ENCODE measurements at places on chromosomes 3 and 15.
A peak's percentile ranks its signal among the peaks of the same experiment; 100 is the strongest.

DNA sequence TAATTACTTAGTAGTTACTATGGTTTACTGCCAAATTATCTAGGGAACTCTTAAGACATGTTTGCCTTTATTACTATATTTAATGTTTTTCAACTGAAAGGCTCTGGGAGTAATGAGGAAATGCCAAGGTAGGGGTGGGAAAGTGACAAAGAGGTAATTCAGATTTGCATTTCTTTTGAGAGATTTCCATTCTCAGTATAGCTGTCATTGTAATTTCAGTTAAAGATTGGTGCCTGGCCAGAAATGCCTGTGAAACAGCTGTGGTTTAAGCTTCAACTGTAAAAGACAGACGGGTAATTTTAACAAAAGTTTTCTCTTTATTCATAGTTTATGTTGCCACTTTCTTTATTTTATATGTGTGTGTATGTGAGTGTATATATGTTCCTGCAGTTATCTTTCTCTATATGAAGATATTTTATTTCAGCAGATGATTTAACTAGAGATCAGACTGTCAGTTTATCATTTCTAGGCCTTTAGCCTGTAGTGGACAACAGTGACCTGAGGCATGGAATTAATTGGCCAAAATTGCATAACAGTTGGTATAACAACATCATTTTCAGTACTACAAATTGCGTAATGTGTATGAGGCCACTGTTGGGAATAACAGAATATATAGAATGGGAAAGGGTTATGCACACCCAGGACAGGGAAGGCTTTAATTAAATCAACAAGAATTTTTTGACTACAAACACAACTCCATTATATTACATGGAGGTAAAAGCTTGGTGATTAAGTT lies 119.0 kb downstream of the BBX start:
- DNase-seq, result no peak

DNA sequence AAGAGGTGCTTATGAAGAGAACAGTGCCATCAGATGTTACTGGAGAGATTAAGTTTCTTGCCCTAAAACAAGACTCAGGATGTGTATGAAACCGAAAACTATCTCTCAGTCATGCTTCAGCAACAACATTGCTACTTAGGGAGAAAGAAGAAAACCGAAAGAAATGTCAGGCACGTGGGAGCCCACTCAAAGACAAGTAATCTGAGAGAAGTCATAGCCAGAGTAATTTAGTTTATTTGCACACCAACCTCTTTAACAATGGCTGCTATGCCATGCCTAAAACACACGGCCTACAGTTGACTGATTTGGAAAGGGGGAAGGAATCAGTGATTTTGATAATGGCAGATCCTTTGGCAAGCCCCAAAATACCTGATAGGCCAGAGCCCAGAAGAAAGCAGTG lies 162.9 kb downstream of the TIGIT start:
- no peak for DNase-seq

- DNase-seq, result no peak
These were observed 25.3 kb downstream of the TRANK1 start for GRCh38 chr3:36919439-36920160.

DNA sequence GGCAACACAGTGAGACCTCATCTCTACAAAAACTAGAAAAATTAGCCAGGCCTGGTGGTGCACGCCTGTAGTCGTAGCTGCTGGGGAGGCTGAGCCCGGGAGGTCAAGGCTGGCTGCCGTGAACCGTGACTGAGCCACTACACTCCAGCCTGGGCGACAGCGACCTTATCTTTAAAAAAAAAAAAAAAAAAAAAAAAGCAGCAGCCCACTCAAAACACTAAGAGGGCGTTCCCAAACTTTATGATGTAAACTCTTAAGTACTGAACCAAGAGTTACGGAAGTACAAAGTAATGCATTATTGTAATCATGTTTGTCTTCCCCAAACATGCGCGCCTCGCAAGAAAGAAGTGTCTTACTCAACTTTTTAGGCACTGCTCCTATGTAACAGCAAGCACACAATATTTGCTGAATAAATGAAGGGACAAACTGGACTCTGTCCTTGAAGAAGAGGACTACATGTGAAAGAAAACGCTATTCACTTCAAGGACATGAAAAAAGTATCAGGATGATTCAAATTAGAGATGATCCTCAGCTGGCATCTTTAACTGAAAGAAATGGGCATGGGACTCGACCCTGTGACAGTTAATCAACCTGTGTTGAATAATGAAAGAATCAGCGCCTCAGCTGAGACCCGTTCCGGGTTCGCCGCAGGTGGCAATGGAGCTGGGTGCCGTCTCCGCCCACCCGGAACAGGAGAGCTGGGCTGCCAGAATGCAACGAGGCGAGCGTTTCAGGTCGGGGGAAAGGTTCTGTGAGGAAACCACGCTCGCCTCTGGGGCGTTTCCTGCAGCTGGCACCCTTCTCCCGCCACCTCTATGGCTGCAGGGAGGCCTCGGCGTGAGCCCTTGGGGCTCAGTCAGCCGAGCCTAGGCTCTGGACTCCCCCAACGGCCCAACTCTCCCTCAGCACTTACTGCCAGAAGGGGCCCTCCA lies 718 bp downstream of the SPG11 start:
- peak; percentile 79 for DNase-seq

- DNase-seq, result no peak
These were observed 462.8 kb upstream of the DPH6 start for GRCh38 chr15:36008719-36009118.

GRCh38 chr15:99686290-99686689 lies 46.9 kb downstream of the LYSMD4 start:
- DNase-seq, result no peak

DNA sequence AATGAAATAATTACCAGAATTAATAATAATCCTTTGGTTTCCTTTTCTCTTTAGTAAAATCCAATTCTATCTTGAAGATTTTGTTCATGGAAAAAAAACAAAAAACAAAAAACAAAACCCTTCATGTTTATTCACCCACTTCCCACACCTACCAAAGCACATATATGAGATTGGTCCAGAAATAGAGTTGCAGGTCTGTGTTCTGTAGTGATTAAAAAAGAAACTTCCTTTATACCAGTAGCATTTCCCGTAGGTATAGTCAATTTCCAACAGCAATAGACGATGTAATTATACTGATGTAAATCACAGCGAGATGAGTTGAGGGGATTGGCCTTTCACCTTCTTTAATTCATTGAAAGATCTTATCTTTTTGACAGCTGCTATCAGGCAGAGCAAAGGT lies 194.6 kb downstream of the SOX2 start:
- DNase-seq, result no peak

DNA sequence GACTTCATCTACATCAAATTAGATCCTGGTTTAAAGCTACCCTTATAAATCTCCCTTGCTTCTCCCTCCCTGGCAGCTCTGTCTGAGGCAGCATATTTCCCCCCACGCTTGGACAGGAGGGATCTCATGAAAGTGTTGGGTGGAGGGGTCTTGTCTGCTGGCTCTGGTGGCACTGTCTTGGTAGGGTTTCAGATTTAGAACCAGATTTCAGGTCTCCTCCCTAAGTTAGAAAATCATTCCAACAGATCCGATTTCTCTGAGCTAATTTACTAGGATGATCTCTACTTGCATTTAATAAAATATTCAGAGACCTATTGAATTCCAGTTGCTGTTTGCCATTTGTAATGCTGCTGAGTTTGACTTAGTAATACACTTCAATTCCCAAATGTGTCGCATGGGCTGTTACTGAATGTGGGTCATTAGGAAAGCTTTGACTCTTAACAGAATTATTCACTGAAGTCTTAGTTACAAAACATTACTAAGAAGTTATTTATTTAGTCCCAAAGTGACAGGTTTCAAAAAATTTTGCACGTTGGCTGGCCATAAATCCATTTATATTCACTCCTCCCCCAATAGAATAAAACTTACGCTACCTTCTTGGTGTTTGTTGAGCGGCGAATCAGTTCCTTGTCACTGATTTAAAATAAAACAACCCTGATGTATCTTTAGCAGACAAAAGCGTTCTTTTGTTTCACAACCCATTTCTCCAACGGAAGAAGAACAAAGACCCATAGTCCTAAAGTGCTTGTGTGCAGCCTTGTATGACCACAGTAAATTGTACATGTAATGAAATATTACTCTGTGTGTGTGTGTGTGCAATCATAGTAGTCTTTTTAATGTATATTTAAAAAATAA lies 84.5 kb downstream of the TRAK1 start:
- no peak for DNase-seq

DNA sequence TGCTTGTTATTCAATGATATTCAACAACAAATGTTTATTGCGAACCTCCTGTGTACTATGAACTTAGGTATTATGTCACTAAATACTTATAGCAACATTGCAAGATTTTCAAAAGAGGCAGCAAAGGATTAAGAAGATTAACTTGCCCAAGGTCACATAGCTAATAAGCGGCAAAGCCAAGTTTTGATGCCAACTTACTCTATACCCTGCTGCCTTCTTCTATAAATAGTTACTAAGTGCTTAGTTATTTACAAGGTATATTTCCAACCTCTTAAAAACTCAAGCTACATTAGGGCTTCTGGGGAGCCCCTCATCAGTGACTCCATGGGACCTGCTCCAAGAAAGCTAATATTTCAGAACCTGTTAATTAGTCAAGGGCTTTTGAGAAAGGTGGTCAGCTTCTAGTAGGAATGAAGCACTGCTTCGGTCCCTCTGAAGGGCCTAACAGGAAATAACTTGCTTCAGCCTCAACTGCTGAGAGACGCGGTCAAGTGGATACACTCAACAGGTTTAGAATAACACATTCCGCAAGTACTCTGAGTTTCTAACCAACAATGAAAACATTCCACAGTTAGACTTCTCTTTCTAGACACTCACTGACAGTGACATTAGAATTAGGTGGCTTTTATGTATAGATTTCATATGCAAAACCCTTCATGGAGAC lies 125.5 kb downstream of the DGKG start:
- no peak for DNase-seq

- DNase-seq, result no peak
These were observed 414.8 kb downstream of the AGBL1 start for GRCh38 chr15:86494475-86494874.

GRCh38 chr3:178318941-178319816 lies 217.1 kb upstream of the KCNMB2 start:
- DNase-seq, result no peak

- no peak for DNase-seq
These were observed 67.2 kb downstream of the LPP start for GRCh38 chr3:188220988-188221818.

DNA sequence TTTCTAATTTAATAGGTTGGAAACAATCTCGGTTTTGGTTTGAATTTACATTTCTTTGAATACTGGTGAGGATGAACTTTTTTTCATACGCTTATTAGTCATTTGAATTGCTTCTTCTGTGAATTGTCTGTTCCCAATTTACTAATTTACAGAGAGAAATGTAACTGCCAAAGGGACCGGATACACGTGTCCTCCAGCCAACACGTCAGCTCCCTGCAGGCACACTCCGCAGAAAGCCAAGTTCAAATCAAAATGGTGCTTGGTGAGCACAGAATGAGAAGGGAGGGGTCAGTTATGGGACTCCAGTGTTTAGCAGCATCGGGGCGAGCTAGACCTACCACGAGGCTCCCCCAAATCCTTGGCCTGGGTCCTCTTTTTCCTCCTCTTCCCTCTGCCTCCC lies 10.8 kb upstream of the TSEN2 start:
- no peak for DNase-seq

- no peak for DNase-seq
These were observed 38.6 kb downstream of the DENND6A start for GRCh38 chr3:57654267-57654666.

- DNase-seq, result peak; percentile 13
These were observed 2.9 kb upstream of the MKRN2 start for GRCh38 chr3:12553921-12554391.

GRCh38 chr15:92305343-92305742 lies 88.3 kb upstream of the ST8SIA2 start:
- DNase-seq, result no peak

DNA sequence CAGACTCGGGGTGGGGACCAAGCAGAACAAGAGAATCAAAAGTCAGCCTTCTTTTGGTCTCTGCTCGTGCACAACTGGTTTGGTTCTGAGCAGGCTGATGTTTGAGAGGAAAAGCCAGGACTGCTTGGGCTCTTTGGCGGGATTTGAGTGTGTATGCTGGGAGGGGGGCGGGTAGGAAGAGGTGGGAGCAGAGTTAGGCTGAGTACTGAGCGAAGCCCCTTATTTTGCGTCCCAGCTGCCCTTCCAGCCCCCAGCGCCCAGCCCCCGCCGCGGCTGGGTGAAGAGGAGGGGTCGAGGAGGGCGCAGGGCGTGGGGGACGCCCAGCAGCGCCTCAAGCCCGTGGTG lies 153.5 kb upstream of the GOLIM4 start:
- DNase-seq, result no peak

DNA sequence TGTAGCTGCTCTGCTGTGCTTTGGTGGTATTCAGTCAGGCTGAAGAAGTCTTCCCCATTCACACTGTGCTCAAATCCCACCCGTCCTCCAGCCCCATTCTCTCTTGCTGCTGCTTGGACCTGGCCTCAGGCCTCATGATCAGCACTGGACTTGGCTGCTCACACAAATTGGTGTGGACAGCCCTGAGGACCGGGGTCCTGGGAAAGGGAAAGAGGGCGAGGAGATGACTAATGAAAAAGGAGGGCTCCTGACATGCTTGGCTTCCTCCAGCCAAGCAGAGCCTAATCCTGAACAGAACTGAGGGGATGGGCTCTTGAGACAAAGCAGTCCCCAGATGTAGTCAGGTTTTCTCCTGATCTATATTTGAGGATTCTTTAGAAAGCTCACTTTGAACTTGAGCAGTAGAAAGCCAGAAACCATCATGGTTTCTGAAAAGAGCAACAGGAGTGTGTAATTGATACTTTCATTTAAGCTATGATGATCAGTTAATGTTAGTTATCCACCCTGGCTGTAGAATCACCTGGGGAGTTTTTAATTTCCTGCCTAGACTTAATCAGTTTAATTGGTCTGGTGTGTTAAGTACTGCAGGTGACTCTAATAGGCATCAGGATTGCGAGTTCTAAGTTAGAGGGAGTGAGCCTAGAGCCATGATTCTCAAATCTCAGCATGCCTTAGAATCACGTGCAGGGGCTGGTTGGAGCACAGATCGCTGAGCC lies 79.4 kb upstream of the THBS1 start:
- DNase-seq, result no peak

GRCh38 chr15:89163271-89164055 lies 57.9 kb downstream of the RLBP1 start:
- no peak for DNase-seq

DNA sequence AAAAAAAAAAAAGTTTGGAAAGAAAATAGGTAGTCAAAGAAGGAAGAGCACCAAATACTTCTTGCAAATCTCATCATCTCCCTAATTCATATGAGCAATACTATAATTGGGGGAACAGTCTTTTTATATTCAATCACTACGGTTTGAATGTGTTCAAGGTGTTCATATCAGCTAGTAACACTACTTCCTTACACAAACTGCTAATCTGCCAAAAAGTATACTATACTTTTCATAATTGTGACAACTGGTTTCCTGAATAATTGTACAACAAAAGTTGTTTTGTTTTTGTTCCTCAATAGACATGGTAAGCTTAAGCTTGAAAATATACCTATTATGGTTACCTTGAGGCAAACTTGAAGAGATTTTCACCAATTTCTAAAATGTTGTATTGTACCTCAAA lies 12.1 kb downstream of the SETD2 start:
- DNase-seq, result no peak

- DNase-seq, result peak; percentile 69
These were observed 27.6 kb downstream of the RFT1 start for GRCh38 chr3:53102601-53103147.

GRCh38 chr15:88246081-88246480 lies 10.5 kb downstream of the NTRK3 start:
- DNase-seq, result no peak
